ENCODE measurements at places on chromosomes 12 and 14. TPM values are rescaled to one million over a fixed set of nuclear protein-coding genes. Genes with fewer than 3 reads are reported as not detected.

- no peak for DNase-seq
Measured at GRCh38 chr14:103692159-103692558, 23.1 kb downstream of the XRCC3 start.

DNA sequence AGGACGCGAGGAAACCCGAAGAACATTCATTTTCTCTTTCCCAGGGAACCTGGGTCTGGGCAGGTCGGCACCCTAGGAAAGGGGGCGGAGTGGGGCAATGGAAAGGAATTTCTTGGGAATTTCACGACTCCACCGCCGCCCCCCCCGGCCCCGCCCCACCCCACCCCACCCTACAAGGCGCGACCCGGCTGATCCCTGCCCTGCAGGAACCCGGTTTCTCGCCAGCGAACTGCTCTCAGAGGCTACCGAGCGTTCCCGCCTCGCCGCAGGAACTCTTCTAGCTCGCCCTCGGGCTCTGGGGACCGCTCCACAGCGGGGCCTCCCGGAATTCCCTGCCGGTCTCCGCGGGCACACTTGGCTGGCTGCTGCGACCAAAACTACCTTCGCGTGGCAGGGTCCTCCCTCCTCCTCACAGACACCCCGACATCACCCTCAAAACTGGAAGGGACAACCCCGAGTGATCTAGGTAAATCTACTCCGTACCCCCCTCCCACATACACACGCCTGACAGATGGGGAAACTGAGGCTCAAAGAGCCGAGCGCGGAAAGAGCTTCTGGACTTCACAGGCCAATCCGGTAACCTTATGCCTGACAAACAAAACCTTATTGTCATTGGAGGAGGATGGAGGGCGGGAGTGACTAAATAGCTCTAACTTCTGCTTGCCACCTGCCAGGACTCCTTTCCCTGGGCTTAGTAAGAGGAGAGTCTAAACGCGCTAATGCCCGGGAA lies 785 bp upstream of the ACTN1 start:
- peak; percentile 54 for DNase-seq

GRCh38 chr14:20563971-20564370 lies 3.1 kb upstream of the RNASE9 start:
- DNase-seq = no peak

Gene POU6F1
- total RNA-seq = 14.0 TPM

Gene SLC35F4
- total RNA-seq = not detected

Gene LHX5
- 0.29 TPM for total RNA-seq

Gene RECQL
- total RNA-seq = 56.5 TPM

Gene VRTN
- total RNA-seq = not detected

Measured in stomach (tissue), 19 donors.